HepG2 (cell line): ENCODE measurements at places on chromosomes 4 and X. TPM values are rescaled to one million over a fixed set of nuclear protein-coding genes. Genes with fewer than 3 reads are reported as not detected.

Gene ADH1A
- total RNA-seq, result 0.13 and 0.34 TPM in 2 replicates

Gene MCF2
- not detected in 2 replicates for total RNA-seq

Gene TEX13B
- not detected in 2 replicates for total RNA-seq

Gene SORCS2
- total RNA-seq, result 0.66 and 1.0 TPM in 2 replicates

GRCh38 chr4:3223346-3223745 is 25.6 kb upstream of the MSANTD1 start:
- no peak for DNase-seq

DNA sequence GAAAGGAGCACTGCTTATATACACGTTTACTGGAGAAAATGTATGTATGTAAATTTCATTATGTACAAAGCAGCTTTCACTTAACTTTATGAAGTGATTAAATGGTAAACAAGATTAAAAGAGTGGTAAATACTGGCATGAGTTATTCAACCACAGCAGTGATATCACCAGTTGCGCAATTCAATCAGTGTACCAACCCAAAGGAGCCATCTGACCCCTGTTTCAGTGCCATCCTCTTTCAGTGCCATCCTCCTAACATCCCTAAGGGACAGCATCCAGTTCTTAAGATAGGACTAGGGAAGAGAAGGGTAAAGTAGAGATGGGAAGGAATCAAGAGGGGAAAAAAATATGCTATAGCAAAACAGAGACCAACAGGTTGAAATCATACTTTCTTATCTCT is 16.2 kb downstream of the HPF1 start:
- no peak for DNase-seq

DNA sequence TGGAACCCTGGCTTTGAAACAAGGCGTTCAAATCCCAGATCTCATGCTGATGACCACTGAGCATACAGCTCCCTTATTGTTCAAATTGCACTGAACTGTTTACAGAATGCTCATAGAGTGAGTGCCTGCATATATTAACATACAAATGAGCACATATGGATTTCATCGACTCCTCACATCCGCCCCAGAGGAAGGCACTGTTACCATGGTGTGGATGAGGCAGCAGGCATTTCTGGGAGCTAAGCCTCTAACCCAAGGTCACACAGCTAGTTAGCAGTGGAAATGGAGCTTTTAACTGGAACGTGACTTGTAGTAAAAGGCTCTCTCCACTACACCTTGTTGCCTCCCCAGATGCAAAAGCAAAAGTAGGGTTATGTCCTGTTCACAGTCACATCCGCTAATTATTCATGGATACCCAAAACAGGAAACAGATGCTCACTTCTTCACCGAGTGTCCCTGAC is 289.7 kb downstream of the STK32B start:
- no peak for DNase-seq
